ENCODE measurements at places on chromosomes 6 and 20. TPM values are rescaled to one million over a fixed set of nuclear protein-coding genes. Genes with fewer than 3 reads are reported as not detected.

- DNase-seq, result no peak
These were observed 36.2 kb downstream of the EYA4 start for GRCh38 chr6:133277228-133277899.

DNA sequence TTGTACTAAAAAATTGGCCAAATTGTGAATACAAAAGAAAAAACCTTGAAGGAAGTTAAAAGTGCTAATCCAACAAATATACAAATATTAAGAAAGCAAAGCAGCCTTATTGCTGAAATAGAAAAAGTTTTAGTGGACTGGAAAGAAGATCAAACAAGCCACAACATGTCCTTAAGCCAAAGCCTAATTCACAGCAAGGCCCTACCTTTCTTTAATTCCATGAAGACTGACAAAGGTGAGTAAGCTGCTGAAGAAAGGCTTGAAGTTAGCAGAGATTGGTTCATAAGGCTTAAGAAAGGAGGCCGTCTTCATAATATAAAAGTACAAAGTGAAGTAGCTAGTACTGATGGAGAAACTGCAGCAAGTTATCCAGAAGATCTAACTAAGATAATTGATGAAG lies 53.5 kb downstream of the TINAG start:
- no peak for DNase-seq

Gene CCN6
- polyA plus RNA-seq, result 0.36 TPM

Gene NRN1
- 9.4 TPM for polyA plus RNA-seq

Gene SHLD1
- 8.7 TPM for polyA plus RNA-seq

GRCh38 chr6:160174681-160175080 lies 53.1 kb downstream of the SLC22A1 start:
- DNase-seq, result no peak

Gene PBOV1
- not detected for polyA plus RNA-seq

DNA sequence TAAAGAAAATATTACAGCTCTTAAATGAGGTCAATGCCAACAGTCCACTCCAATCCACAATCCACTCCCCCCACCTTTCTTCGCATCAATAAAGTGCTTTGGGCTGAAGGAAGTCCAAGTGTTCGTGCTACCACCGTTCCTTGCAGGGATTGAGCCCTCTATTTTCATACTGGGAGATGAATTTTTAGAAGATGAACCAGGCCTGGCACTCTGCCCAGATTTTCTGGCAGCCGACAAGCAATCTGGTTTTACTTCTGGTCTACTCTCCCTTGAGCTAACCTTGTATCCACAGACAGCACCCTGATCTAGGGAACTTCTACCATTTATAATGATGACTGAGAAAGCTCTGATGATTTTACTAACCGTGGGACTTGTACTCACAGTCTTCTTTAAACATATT lies 72.3 kb downstream of the BTBD9 start:
- no peak for DNase-seq

Gene BCAS1
- polyA plus RNA-seq, result 0.90 TPM

GRCh38 chr20:25570148-25570530 lies 15.2 kb downstream of the NINL start:
- DNase-seq, result no peak

Gene COX4I2
- polyA plus RNA-seq, result 26.0 TPM

Gene NT5E
- 14.2 TPM for polyA plus RNA-seq

Gene MICB
- 2.2 TPM for polyA plus RNA-seq

Gene MYB
- polyA plus RNA-seq, result 2.6 TPM

DNA sequence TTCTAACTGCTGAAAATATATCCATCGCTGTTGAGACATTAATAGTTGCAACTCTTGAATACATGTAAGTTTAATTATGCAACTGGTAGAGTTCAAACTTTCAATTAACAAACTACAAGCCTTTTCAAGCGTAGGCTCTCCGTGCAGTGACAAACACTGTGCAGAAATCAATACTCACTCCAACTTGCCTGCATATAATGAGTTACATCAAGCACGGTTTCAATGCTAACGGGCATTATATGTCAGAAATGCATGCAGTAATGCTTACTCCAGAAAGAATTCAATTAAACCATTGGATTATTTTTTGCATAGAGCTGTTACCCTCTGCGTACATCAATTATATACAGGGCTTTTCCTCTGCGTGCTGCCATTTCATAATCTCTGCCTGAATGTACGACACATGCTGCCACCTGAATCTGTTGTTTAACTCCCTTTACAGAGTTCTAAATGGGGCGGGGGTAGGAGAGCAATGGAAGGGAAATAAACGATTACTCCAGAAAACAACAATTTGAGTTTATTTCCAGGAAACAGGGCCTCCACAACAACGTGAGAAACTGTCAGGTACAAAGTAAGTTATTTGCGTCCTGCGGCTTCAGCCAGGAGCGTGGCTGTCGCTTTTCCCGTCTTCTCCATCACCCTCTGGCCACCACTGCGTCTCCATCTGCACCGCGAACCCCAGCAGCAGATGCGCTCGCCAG lies 1.8 kb downstream of the PTPRK start:
- DNase-seq, result no peak

DNA sequence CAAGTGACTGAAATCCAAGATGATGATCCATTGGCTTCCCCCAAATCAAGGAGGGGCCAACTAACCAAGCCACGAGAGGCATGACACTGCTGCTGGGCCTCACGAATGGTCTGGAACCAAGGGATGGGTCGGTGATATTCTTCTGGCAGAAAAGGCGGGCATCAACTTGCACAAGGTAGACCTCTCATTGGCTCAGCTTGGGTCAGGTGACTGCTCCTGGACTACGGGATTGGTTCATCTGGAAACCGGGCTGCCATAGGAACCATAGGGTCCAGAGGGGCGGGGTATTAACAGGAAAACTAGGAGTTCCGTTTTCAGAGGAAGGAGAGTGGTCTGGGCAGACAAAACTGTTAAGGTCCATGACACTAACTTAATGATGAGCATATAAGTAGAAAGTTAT lies 100.9 kb downstream of the TFAP2C start:
- DNase-seq, result no peak

Gene DEF6
- 6.8 TPM for polyA plus RNA-seq

- DNase-seq, result no peak
These were observed 25.5 kb upstream of the OCSTAMP start for GRCh38 chr20:46575937-46576461.

- no peak for DNase-seq
These were observed 247.8 kb downstream of the FNDC1 start for GRCh38 chr6:159416891-159417560.

DNA sequence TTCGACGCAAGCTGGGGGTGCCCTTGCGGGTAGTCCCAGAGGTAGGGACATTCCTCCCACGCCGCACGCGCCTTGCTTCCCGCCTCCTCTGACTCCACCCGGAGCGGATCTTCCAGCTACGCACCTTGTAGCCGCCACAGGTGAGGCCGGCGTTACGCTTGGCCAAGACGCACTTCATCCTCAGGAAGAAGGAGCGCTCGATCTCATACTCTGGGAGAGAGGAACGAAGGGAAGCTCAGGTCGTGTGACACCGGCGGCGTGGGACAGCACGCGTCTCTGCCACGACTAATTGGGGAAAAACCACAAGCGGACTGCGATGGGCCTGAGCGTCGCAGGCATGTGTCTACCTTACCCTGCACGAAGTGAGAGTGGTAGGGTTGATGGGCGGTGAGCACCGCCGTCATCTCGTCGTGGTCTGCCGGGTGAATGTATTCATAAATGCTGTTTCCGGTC lies 15.5 kb downstream of the SIM1 start:
- DNase-seq, result no peak

Gene OPRM1
- polyA plus RNA-seq, result not detected

- DNase-seq, result peak; percentile 88
These were observed at the start of gene TRAM2 for GRCh38 chr6:52577022-52577777. Gene TRAM2, minus strand, starts transcription at chr6:52577060. Its CDS starts 145 bp downstream, at chr6:52576915.

DNA sequence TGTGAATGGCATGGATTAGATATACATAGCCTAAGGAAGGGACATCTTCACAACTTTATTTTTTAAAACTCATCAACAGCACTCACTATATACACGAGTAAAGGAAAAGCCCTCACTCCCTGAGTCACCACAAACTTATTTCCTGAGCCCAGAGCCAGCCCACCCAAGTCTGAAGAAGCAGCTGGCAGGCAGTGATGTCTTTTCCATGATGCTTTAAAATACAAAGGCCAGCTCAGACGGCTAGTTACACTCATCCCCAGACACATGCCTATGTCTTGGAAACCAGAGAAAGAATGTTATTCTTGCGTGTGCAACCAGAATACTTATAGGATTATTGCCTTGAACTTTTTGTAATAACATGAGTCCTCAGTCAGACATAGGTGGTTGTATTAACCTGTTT lies 114.4 kb downstream of the ADGRG6 start:
- peak; percentile 75 for DNase-seq

Gene TEAD3
- polyA plus RNA-seq, result 49.6 TPM

DNA sequence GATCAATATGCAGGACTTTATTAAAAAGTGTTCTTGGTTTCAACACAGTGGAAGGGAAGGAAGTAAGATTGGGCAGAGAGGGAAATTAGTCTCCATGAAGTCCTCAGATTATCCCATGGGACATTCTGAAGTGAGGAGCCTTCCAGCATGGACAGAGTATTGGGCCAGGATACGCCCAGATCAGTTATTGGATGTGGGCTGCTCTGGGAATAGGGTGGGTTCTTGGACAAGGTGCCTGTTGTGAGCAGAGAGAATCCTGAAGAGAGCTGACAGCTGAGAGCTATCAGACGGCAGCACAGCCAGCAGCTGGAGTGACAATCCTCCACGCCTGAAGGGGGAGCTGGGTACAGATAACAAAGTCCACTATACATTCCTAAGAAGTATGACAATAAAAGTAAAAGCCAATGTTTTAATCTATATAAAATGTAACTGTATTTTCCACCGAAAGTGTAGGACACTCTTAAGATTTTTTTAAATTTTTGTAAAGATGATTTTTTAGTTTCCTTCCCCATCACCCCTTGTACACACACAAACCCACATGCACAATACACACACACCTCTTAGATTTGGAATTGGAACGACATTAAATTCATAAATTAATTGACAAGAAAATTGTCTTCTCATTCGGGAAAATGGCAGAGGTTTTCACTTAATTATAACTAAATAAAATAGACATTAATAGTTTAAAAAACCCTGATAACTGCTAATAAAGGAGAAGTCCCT lies 107.8 kb downstream of the FBXO5 start:
- no peak for DNase-seq

GRCh38 chr6:118776607-118777549 lies 117.1 kb upstream of the ASF1A start:
- DNase-seq, result no peak

DNA sequence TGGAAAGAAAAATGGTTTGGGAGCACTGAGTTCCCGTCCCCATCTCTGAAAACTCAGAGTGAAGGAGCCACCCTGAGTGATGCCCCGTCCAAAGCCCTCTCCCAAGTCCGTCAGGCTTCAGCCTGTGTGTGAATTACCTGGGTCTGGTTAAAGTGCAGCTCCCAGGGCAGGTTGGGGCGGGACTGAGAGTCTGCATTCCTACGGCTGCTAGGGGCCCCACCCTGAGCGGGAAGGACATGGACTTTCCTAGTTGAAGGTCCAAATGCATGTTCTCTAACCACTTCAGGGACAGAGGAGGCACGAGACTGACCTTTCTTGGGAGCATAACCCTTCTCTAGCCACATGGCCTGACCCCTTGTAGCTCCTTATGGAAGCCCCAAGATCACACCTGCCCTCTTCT lies 97.2 kb downstream of the SYNDIG1 start:
- no peak for DNase-seq

Gene DLK2
- polyA plus RNA-seq, result 1.3 TPM

Gene HTR1E
- polyA plus RNA-seq, result 0.54 TPM

DNA sequence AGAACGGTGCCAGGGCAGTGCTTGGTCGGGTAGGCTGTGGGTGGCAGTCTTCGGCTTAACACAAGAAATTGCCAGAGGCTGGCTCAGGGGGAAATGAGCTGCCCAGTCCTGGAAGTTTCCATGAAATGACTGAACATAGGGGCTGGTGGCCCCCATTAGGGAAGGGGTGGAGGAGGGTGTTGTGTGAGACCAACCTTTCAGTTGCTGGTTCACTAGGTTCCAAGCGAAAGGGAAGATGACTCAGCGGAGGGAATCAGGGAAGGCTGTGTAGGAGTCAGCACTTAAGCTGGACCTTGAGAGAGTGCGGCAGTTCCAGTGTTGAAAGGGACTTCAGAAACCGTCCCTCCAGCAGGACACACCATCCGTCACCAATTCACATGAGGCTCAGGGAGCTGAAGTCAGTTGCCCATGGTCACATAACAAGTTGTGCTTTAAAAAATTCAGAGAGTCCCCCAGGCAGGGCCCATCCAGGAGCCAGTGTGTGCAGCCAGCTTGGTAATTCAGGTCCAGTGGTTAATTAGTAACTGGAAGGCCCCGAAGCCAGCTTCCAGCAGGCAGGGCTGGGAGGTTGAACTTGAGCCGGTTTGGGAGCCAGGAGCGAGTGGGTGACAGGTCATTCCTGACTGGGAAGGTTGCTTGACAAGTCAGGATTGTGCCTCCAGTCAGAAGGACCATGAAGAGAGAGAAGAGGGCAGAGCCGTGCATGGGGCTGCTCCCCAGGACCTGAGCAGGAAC lies at the start of gene SGK2:
Gene SGK2 (plus strand): TSS at position 616 of the 735 bp plus-strand sequence. CDS start 7,469 bp downstream, outside the sequence.
- no peak for DNase-seq

Gene DSP
- 72.2 TPM for polyA plus RNA-seq

DNA sequence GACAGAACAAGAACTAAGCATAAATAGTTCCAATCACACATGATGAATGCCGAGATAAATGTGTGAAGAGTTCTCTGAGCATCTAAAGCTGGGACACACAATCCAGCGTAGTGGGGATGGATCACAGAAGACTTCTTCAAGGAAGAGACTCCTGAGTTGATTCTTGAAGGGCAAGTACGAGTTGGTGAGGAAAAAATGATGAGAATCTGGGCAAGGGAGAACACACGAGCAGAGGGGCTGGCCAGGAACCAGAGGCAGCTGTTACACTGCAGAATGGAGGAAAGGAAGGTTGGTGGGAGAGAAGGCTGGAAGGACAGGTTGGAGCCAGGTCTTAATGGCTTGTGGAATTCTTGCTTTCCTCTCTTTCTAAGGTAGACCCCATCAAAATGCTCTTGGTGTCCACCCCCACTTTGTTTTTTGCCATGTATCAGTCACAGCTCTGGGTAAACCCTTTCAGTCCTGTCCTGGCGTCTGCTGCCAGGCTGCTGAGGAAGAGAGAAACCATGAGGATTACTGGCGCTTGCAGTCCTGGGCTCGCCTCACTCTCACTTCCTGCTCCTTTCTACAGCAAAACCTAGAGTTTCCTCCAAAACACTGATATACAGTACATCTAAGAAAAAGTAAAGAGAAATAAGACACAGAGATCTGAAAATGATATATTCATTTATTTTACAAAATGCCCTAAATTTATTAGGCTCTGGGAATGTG lies 127.6 kb upstream of the FAM184A start:
- DNase-seq, result no peak

Gene BPIFB1
- not detected for polyA plus RNA-seq

Gene TMEM151B
- 0.87 TPM for polyA plus RNA-seq

- DNase-seq, result no peak
These were observed 229.9 kb upstream of the MAP3K7 start for GRCh38 chr6:90816764-90817163.

All from left lung (tissue), 14 donors.